ENCODE measurements at places on chromosomes 16 and 17.

DNA sequence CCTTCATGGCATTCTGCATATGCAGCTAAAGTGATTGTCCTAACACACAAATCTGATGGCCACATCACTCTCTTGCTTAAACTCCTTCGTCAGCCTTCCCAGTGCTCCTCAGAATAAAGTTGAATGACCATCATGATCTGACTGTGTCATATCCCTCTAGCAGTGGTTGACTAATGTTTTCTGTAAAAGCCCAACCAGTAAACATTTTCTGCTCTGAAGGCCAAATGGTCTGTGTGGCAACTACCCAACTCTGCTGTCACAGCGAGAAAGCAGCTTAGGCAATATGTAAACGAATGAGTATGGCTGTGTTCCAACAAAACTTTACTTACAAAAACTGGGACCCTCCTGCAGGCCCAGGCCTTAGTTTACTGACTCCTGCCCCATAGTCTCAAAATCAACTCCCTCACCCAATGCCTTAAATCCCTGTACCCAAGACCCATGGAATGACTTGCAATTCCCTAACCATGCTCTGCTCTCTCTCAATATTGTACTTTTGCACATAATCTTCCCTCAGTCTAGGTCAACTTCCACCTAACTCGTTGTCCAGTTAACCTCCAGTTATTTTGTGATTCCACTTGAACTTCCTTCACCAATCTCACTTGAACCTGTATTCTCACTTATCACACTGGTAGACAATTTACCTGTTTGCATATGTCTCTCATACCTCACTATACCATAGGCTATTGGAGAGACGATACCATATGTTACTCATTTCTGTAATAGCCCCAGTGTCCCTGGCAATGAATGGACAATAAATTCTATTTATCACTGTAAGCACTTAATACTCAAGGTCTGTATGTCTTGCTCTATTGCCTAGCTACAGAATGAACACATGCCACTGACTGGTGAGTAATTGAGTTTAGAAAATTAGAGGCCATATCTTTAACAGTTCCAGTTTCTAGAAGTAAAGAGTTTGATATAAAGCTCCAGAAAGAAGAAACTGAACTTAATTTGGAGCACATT, 29.1 kb downstream of the TMEM100 start:
- DNase-seq, result no peak

DNA sequence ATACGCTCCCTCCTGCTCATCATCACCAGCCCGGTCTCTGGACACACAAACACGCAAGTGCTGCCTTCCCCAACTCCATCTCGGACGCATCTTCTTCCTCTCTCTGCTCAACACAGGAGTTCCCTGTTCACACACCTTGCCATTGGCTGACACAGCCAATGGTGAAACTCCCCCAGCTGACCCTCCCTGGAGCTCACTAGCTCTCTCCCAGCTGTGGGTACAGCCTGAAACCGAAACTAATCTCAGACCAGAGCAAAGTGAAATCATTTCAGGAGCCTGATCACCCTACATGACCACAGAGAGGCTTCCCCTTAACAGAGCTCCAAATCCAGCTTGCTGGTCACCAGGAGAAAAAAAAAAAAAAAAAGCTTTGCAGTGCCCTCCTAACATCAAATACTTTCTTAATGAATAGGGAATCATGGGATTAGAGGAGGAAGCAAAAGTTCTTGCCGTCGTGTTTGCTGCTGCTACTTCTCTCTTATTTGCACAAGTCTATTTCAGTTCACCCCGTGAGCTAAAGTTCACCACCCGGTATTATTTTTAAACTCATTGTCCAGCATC, 8.3 kb downstream of the CUEDC1 start:
- no peak for DNase-seq

DNA sequence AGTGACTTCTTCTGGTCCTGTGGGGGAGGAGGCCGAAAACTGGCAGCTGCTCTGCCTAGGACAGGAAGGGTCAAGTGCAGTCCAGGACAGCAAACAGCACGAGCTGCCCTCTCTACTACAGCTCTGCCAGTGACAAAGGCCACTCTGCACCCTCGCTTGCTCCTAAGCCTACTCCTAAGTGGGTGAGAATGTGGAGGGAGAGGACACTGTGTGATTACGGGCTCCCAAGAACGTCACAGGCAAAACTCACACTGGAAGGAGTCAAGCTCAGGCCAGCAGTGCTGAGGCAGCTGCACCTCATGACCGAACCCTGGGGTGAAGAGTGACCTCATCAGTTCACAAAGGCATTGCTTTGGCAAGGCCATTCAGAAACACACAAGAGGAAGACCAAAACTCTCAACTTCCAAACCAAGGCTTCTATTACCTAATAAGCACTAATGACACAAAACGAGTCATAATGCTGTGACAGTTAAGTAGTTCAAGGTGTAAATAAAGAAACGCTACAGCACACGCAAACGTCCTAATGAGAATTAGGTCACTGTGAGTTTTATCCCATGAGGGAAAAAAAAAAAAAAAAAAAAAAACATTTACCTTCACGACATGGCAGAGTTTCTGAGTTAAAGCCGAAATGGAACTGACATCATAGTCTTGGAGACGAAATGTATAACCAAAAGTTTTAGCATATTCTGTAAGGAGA, 35.1 kb downstream of the MARF1 start:
- DNase-seq, result no peak

- DNase-seq, result no peak
Measured at GRCh38 chr16:35516551-35516950, 2057.1 kb downstream of the TP53TG3F start.

- no peak for DNase-seq
Measured at GRCh38 chr17:75919611-75920010, 14.9 kb upstream of the MRPL38 start.

- DNase-seq, result no peak
Measured at GRCh38 chr17:43799047-43799446, 18.8 kb downstream of the CFAP97D1 start.

GRCh38 chr16:28823291-28823872, 583 bp downstream of the ATXN2L start:
- DNase-seq, result no peak

Measured in kidney epithelial cell (primary cell).